T-cell (primary cell): ENCODE measurements at places on chromosomes 7 and 10.
A peak's percentile ranks its signal among the peaks of the same experiment; 100 is the strongest.

GRCh38 chr10:88103576-88103975 is 240.2 kb downstream of the PTEN start:
- DNase-seq = no peak

GRCh38 chr10:9198611-9199010 is 1144.1 kb downstream of the GATA3 start:
- DNase-seq = no peak

GRCh38 chr7:47577321-47577919 is 4.5 kb downstream of the TNS3 start:
- DNase-seq = no peak

DNA sequence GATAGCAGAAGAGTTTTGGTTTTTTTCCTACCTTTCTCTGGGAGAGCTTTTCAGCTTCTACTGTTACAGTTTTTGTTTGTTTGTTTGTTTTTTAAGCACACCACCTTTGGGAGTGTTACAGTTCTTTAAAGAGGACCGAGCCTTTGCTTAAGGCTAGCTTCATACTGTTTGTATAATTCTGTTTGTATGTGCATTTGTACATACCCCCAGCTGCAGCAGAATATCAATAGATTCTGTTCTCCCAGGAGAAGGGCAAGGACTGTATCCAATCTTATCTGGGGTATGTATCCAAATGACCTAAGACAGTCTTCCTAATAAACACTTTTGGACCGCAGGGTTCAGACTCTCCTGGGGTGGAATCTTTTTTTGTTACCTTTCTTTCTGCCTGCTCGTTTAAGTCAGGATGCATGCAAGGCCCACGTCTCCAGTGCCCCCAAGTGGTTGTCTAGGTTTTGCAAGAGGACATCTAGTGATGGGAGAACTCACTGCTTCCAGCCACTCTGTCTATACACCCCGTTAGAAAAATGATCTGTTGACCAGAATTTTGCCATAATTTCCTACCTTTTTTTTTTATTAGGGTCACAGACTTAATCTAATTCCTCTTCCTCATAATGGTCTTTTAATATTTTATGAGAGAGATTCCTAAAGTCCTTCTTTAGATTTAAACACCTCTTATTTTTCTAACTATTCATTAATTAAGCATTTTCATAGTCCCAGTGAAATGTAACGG is 23.9 kb downstream of the NRF1 start:
- DNase-seq = peak; percentile 68

GRCh38 chr7:120334475-120334874 is 61.5 kb downstream of the KCND2 start:
- no peak for DNase-seq

DNA sequence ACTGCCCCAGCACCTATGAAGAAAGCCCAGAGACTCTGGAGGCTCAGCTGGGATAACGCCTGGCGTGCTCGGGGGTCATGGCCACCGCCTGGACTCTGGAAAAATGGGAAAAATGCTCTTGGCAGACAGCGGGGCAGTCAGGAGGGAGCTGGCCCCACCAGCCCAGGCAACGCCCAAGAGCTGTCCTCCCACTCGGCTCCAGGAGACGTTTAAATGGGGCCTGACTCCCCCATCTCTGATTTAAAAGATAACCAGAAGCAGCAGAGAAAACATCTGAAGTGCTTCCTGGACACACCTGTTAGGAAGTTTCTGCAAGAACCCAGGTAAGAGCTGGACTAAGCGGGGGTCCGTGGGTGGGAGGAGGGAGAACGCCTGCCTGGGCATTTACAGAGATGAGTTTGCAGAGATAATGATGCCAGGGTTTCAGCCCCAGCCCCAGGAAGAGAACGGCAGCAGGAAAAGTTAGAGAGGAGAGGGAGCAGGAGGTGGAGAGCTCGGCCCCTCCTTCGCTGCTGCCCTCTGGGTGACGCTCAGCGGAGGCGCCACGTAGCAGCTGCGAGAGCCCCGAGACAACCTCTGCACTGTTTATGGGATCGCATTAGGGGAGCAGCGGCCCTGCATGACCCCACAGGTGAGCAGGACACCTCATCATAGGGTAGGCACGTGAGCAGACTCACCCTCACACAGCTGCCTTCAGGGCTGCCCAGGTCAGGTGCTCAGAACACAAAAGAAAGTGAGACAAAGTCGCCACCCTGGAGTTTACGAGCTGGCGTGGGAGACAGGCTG is 83.5 kb upstream of the INSIG1 start:
- no peak for DNase-seq

DNA sequence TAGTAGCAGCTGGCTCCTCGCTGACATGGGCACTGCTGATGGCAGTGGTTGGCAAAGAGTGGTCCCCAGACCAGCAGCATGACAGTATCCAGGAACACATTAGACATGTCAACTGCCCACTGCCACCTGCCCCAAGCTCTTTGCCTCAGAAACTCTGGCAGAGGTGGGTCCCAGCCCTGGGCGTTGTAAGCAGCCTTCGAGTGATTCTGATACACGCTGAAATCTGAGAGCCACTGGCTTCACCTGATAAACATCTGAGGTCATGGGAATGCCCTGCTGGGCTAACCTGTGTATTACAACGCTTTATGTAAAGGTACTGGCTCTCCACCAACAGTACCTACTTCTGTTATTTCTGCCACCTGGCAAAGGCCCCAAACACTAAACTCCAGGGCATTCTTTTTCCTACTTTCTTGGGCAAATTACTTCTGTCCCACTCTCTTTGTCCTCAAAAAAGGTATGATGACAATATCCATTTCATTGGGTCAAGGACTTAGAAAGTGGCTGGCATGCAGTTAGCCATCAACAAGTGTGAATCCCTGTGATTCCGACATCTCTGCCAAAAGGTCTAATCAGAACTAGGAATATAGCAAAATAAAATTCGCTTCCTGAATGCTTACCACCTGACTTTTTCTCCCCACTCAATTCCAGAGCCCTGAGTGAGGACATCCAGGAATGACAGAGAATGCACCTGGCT is 9.2 kb downstream of the SGMS1 start:
- no peak for DNase-seq

DNA sequence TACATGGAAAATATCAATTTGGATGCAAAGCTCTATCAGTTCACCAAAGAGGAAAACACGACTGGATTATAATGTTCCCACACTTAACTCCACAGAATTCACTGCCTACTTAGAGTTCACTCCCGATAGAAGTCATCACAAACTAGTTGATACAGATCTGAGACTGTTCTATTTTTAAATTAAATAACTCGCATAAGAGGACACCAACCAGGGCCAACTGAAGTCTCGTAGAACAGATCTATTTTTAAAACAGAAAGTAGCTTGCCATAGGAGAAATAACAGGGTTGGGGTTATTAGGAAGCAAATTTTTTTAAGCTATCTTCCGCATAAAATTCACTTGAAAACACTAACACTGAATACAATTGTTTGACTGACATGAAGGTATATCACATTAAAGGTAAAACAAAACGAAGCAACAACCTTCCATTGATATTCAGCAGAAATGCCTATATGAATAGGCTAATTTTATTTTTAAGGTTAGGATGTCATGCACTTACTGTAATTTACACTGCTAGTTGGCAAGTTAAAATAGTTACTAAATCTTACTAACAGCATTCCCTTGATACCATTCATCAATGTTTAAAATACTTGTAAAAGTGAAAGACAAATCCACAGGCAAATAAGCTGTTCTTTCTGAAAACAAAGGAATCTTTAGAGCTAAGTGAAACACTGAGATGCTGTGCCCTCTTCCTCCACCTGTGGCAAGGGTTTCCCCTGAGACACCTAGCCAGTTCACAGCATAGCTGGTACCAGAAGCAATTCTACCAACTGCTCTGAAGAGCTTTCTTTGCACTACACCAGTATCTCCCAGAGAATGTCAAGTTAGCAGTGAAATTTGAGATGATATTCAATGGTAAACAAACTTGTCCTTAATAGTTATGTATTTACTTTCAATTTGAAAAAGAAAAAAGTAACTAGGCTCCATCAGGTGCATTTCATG is 186.7 kb upstream of the ANK3 start:
- DNase-seq = no peak

DNA sequence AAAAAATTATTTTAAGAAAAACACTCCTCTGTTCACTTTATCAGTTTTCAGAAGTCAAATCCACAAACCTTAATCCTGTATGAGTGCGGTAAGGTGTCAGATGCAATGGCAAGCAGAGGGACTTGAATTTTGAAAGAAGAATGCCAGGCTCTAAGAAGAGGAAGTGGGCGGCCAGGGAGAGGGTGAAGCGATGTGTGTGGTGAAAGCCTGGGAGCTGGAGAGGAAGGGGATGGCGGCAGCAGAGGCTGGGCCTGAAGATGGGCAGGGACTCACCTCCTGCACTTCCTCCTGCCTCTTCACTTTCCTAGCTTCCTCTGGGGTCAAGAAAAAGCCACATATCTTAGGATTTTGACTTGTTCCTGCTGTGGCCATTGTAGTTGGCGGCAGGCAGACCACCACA is 609.6 kb downstream of the PARD3 start:
- no peak for DNase-seq

DNA sequence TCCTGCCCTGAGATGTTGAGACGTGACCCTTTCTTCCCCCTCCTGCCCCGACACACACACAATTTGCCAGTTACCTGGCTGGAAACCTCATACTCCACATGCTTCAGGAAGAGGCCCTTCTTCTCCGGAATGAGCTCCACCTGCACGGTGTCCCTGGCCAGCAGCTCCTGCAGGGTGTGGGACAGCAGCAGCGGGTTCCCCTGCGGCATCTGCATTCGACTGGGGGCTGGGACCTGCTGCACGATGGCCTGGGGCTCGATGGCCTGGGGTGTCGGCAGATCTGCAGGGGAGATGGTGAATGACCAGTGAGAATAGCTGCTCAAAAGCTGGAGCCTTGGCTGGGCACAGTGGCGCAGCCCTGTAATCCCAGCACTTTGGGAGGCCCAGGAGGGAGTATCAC is 36.0 kb downstream of the NUDT1 start:
- no peak for DNase-seq

GRCh38 chr10:71135236-71135635 is 77.1 kb upstream of the UNC5B start:
- DNase-seq = no peak

GRCh38 chr10:114526504-114527238 is 122.4 kb upstream of the AFAP1L2 start:
- peak; percentile 87 for DNase-seq

DNA sequence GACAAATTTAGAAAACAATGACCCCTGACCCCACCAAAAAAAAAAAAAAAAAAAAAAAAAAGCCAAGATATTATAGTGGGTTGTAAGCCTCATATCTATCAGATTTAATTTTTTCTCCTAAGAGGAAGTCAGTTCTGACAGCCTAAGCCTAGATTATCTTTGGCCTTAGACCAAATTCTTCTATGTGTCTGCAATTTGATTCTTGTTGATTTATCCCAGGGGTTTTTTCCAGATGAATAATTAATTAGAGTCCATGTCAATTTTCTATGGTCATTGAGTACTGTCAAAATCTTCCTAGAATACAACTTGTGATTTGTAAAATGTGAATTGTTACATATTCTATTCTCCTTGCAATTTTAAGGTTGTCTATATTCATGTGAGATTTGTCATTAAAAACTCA is 151.6 kb upstream of the CACNA2D1 start:
- DNase-seq = no peak

GRCh38 chr10:47145290-47145934 is 154.6 kb upstream of the GDF10 start:
- DNase-seq = no peak

GRCh38 chr7:98165827-98166667 is 45.2 kb upstream of the BHLHA15 start:
- peak; percentile 61 for DNase-seq

DNA sequence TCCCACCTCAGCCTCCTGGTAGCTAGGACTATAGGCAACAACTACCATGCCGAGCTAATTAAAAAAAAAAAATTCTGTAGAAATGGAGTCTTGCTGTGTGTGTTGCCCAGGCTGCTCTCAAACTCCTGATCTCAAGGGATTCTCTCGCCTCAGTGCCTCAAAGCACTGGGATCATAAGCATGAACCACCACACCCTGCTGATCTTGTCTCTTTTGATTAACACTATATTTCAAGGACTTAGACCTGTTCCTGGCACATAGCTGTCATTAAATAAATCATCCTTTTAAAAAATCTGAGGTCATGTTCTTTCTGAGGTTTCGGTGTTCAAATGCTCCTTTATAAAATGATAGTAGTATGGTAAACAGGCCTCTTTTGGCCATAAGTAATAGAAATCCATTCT is 4.8 kb downstream of the PALS2 start:
- no peak for DNase-seq

DNA sequence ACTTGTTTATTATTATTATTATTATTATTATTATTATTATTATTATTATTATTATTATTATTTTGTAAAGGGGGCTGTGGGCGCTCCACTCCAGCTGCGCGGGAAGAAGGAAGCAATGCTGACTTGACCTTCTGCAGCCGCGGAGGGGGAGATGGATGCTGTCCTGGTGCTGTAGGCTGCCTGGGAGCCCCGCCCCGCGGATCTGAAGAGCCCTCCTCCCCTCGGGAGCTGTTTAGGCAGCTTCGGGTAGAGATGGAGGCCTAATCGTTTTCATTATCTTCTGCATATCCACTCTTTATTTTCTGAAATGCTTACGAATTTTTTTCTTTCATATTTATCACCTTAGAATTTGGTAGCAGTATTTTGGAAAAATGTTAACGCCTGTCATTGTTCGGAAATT is 101.2 kb upstream of the KLF6 start:
- DNase-seq = no peak

DNA sequence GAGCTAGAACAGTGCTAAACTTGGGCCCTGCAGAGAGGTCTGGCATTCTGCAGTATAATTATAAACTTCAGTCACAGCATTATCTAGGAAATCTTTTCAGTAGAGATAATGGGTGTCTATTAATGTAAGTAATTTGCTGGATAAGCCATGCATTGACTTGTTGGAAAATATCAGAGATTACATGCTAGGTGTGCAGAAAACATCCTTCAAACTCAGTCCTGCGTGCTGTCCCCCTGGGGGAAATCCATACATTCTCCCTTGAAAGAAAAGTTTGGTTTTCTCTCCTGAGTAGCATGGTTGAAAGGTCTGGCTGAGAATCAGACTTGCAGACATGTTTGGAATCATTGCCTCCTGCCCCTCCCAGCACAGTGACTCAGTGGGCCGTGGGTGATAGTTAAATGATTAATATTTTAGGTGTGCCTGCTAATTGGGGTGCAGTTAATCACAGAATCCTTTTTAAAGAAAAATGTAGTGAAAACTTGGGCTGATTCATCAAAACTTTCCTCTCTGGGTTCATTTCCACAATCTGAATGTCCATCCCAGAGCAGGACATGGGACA is 13.9 kb upstream of the PRXL2A start:
- DNase-seq = no peak

DNA sequence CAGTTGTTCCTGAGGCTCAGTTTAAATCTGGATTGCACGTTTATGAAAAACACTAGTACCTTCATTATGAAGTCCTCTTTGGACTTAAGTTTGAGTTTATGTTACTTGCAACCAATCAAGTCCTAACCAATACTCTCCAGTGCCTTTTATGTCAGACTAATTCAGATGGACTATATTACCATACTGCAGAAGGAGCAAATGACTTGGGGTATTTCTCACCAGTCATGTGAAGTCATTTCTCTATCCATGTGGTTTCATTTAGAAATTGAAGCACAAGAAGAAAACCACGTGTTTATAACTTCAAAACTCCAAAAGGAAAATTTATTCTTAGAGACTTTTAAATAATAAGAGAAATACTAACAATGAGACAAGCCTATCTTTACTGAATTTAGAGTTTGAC is 201.6 kb downstream of the MBL2 start:
- no peak for DNase-seq
